ENCODE measurements at places on chromosomes 16 and 17.

DNA sequence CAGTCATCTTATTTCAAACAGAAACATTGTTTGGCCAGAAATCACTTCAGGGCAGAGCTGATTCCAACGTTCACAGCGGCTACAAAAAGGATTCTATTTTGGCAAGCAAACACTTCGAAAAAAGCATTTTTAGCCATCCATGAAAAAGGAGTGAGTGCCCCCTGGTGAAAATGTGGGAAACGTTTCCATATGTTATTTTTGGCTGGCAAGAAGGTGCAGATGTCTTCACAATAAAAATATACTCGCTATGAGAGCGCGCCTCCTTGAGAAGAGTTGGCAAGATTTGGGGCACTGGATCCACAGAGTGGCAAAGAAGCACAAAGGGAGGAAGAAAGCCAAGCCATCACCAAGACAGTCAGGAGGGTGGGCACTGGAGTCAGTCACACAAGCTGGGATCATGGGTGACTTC is 191.1 kb downstream of the CHD9NB start:
- DNase-seq, result no peak

GRCh38 chr16:49932946-49933345 is 77.0 kb upstream of the ZNF423 start:
- no peak for DNase-seq

GRCh38 chr17:1203967-1204291 is 24.1 kb upstream of the ABR start:
- DNase-seq, result no peak

DNA sequence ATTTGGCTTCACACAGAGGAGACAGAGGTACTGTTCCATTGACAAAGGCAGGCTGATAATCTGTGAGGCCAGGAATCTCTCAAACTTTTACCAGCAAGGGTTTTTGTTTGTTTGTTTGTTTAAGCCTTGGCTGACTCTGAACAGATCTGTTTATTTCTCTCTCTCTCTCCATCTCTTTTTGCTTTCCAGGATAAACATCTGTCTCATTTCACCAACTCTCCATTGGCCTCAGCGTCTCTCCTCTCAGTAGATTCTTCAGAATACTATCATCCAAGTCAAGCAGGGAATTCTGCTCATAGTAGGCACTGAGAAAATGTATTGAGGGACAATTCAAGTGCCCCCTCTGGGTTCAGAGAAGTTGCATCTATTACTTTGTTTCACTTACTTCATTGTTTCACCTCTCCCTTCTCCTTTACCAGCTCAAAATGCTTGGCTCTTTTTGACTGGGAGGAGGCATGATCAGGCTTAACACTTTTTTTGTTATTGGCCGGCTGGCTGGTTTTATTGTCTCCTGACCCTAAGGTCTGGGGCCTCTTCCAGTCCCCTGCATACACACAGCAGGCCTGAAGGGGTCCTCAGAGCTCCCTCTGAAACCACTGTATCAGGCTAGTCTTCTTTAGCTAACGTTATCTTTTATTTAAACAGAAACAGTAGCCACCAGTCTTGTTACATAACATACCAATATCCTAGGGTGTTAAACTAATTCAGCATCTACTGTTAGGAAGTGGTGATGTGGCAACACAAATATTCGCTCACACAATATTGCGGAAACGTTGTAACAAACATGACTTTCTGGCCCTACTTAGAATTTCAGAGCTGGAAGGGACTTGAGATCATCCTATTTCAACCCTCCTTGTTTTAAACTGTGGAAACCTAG is 2.0 kb upstream of the YPEL2 start:
- peak; percentile 28 for DNase-seq

GRCh38 chr16:59060207-59060606 is 326.1 kb upstream of the GOT2 start:
- DNase-seq, result no peak

GRCh38 chr16:59039066-59039720 is 305.1 kb upstream of the GOT2 start:
- no peak for DNase-seq

DNA sequence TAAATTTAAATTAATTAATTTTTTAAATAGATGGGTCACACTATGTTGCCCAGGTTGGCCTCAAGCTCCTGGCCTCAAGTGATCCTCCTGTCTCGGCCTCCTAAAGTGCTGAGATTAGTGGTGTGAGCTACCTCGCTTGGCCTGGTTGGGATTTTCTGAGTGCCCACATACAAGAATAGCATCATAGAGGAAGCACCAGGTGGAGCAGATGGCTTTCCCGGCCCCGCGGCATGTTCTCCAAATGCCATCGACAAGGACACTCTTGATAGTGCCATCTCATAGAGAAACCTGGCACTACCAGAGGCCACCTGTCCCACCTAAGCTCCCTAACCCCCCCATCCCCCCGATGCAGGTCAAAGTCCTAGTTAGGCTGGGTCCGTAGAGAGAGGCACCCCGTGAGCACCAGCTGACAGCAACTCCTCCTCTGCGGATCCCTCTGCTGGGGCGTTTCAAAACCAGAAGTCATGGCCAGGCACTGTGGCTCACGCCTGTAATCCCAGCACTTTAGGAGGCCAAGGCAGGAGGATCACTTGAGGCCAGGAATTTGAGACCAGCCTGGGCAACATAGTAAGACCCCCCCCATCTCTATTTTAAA is 65.9 kb downstream of the DNAH3 start:
- no peak for DNase-seq

- no peak for DNase-seq
Observed at GRCh38 chr16:3532741-3533140, 31.9 kb downstream of the CLUAP1 start.

Measured in activated T-helper 9 cell treated with anti-CD3 and anti-CD28 coated beads, Interleukin-2, amount 50 U/mL, for 16 hours (primary cell).